ENCODE measurements at places on chromosomes 16 and 17.

DNA sequence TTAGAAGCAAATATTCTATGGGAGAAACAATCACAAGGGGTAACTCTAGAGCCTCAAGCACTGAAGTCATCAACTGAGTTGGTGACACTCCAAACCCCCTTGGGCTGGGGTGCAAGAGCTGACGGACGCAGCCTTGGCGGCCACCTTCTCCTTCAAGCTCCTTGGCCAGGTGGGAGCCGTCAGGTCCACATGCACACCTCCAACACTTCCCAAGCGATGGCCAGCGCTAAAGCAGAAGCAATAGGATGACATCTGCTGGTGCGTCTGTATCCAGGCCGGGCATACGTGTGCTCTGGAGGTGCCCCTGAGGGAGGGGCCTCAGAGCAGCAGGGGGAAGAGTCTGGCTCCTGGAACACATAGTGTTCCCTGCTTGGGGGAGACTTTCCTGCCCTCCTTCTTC lies 12.2 kb upstream of the FOXJ1 start:
- no peak for DNase-seq

GRCh38 chr16:67666559-67667452 lies at the start of the genes C16orf86 and ENKD1:
Gene C16orf86 (plus strand): TSS chr16:67666814. CDS start chr16:67666971, 157 bp downstream.
Gene ENKD1 (minus strand): TSS chr16:67666750. CDS start chr16:67666442, 308 bp downstream.
- DNase-seq, result peak; percentile 74

DNA sequence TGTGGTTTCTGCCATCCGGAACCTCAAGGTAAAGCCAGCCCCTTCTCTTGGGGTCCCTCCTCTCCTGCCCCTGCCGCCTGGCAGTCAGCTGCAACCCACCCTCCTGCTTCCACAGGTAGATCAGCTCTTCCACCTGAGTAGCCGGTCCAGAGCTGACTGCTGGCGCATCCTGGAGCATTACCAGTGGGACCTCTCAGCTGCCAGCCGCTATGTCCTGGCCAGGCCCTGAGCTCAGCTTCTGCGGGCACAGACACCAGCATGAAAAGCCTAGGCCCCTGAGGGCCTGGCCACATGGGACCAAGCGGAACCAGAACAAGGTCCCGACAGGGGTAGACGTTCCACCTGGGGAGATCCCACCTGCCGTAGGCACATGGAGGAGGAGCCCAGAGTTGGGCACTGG lies 5.5 kb downstream of the PLSCR3 start:
- DNase-seq, result no peak

DNA sequence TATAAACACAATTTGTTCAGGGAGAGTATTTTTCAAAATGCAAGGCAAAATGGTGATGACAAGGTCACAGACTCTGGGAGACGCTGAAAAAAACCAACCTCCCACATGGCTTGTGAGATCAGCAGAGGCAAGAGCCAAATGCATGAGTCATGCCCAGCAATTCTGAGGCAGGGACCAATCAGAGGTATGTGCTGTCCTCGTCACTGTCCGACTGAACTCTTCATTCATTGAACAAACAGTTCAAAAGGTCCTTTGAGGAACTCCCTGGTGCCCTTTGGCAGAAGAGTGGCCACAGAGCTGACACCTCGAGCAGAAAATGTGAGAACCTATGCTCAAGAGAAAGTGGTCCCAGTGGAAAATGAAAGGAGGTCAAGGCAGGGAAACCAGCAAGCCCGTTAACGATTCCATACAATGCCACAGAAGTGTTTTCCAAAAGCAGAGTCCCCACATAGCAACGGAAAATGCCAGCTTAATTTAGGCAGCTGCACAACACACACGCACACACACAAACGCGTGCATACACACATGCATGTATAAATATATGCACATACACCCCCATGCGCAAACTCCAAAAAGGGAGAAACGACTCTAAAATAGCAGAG lies 50.9 kb downstream of the CDH11 start:
- no peak for DNase-seq

DNA sequence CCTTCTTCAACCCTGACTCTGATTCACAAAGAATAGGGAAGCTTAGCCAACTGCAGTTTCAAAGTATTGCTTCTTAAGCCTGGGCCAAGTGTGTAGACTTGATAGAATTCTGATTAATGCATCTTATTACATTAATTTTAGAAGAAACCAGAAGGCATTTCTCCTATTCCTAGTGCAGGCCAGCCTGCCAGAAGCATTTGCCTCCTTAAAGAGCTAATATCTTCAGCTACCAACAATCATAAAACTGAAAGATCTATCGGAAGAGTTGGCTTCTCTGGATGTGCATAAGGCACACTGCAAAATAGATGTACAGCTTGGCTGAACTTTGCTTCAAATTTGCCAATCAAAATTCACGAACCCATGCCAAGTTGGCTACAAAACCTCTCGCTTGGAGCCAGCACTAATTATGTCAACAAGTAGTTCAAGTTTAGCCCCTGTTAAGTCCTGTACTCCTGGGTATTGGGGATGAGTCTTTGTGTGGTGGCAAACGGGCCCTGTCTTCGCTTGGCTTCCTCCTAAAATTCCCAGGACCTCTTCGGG lies 717.8 kb downstream of the WWOX start:
- DNase-seq, result no peak

DNA sequence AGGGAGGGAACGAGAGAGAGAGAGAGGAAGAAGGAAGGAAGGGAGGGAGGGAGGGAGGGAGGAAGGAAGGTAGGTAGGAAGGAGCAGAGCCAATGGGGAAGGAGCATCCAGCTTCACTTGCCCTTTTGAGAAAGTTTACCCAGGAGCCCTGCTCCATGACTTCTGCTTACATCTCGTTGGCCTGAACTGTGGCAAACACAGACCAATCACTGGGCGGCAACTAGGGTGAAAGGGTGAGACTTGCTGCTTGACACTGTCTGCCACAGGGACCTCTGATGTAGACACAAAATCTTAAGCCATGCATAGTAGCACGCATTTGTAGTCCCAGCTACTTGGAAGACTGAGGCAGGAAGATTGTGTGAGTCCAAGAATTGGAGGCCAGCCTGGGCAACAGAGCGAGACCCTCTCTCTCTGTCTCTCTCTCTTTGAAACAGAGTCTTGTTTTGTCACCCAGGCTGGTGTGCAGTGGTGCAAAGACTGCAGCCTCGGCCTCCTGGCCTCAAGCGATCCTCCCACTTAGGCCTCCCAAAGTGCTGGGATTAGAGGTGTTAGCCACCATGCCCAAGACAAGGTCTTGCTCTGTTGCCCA lies 19.5 kb upstream of the TUBG2 start:
- no peak for DNase-seq

DNA sequence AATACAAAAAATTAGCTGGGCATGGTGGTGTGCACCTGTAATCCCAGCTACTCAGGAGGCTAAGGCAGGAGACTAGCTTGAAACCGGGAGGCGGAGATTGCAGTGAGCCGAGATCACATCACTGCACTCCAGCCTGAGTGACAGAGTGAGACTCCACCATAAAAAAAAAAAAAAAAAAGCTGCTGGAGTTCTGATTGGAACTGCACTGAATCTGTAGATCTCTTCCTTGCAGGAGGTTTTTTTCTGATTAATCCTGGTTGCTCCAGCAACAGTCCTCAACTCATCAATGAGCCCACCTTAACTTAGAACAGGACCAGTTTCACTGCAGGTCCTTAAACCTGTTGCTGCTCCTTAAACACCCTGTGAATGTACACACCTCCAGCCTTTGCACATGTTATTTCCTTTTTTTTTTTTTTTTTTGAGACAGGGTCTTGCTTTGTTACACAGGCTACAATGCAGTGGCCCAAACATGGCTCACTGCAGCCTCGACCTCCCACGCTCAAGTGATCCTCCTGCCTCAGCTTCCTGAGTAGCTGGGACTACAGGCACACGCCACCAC lies 1.6 kb upstream of the ODAD4 start:
- DNase-seq, result no peak

- DNase-seq, result no peak
Observed at GRCh38 chr17:77965352-77965751, 6.8 kb downstream of the TNRC6C start.

- DNase-seq, result no peak
Observed at GRCh38 chr17:35901631-35902175, 21.5 kb upstream of the CCL5 start.

DNA sequence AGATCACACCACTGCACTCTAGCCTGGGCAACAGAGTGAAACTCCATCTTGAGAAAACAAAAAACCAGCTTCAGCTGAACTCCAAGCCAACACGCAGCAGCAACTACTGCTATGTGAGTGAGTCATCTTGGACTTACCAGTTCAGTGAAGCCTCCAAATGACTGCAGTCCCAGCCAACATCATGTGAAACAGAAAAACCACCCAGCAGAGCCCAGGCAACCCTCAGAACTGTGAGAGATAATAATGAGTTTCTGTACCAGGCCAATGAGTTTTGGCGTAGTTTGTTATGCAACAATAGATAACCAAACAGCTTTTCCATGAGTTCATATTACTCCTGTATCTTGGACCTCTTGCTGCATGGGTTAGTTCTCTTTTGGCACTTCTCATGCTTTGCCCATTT lies 23.3 kb downstream of the PHF12 start:
- DNase-seq, result no peak

DNA sequence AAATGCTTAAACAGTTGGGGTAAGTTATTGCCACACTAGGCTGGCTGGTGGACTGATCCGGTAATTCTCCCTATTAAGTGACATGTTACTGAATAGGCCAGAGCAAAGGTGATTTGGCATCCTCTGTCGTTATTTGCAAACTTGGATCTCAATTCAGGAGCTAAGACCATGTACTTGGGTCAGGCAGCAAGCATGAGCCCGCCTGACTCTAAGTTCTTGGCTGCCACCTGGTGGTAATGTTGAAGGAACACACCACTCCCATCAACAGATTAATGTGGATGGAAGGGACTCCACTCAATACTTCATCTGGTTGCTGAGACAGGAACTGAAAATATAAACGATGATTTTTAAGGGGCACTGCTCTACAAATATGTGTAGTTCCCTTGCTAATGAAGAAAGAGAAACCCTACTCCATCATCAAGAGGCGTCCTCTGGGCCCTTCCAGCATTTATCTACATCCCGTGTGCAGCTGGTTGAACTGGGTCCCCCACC lies 70.8 kb downstream of the EMP2 start:
- DNase-seq, result peak; percentile 49

DNA sequence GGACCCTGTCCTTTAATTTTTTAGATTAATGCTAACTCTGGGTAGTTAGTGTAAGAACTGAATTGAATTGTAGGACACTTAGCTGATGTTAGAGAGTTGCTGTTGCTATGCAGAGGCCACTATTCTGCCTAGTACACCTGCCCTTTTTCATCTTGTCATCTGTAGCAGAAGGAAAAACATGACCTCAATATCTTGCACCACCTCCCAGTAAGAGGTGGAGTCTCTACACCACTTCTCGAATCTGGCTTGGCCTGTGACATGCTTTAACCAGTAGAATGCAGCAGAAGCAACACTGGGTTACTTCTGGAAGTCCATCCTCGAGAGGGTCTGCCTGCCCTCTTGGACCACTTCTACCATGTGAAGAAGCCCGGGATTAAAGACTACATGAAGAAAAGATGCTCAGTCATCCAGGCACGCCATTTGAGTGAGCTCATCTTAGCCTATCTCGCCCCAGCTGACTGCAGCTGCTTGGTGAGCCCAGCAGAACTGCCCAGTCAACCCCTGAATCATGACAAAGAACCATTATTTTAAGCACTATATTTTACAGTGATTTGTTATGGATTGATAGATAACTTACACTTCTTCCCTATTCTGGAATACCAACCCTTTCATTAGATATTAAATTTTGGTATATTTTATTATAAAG lies 153.5 kb downstream of the MYO1D start:
- no peak for DNase-seq

DNA sequence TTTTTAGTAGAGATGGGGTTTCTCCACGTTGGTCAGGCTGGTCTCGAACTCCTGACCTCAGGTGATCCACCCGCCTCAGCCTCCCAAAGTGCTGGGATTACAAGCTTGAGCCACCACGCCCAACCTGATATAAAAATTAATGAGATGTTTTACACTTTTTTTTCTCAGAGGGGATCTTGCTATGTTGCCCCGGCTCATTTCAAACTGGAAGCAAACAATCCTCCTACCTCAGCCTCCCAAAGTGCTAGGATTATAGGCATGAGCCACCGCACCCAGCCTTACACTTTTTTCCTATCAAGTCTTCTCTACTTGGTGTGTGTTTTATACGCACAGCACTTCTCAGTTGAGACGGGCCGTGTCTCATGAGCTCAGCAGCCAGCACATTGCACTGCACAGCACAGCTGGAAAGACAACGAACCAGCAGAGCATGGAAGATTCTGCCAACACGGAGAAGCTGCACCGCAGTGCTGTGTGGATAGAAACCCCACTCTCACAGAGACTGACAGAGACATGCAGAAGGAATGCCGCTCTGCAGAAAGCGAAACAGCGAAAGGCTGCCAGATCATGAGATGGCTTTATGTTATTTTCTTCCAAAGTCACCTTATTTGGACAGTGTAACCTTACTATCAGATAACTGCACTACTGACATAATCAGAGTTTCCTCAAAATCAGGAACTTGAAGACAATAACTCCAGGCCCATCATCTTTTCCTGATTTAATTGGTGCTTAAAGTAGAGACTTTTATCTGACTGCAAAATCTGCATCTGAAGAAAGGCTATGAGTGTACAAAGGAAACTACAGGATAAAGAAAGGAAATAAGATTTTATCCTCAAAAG lies 6.5 kb upstream of the QRICH2 start:
- no peak for DNase-seq

GRCh38 chr16:87712184-87712762 lies 53.5 kb downstream of the KLHDC4 start:
- no peak for DNase-seq

All from activated T-helper 2 cell treated with anti-CD3 and anti-CD28 coated beads, Interferon-gamma antibody, Interleukin-2, Interleukin-4, amounts not matched to agents 10 μg/mL and 5 μg/mL and 100 μg/mL, durations not matched to agents 14 hours and 24 hours and 36 hours (primary cell).